ENCODE measurements at places on chromosomes 5 and 9.

DNA sequence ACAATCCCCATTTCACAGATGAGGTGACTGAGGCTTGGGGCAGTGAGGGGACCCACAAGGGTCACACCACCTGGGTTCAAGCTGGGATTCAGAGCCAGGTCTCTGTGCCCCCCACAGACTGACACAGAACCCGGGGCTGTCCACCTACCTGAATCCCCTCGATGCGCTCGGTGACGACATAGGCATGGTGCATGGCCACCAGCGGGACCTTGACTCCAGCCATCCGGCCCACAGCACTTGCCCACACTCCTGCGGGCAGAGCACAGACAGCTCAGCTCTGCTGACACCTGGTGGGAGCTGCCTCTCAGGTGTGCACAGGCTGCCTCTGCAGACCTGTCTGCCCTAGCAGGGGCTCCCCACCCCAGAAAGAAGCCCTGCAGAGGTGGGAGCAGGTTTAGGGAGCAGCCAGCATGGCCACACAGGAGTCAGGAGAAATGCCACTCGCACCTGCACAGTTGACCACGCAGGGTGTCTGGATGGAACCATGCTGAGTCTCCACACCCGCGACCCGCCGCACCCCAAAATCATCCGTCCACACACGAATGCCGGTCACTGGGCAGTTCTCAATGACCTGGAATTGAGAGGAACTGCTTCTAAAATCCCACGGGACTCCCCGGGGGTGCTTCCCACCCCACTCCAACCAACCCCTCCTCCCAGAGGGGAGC is 8.4 kb downstream of the SARDH start:
- DNase-seq, result no peak

DNA sequence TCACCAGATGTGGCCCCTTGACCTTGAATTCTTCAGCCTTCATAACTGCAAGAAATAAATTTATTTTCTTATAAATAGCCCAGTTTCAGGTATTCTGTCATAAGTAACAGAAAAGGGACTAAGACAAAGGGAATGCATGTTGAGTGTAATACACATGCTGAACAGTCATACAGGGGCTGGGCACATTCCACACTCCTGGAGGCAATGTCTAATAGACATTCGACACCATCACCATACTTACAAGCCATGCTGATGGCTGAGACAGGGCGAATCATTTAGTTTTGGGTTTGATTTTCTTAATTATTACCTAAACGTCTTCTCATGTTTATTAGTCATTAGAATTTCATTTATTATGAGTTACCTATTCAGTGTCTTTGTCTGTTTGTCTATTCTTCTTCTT is 68.5 kb downstream of the TENT4A start:
- DNase-seq, result no peak

GRCh38 chr9:82115900-82116299 is 127.3 kb downstream of the SPATA31D1 start:
- DNase-seq, result no peak

- DNase-seq, result no peak
Measured at GRCh38 chr5:173644673-173645436, 28.4 kb upstream of the BOD1 start.

GRCh38 chr9:3386753-3387152 is 139.0 kb downstream of the RFX3 start:
- DNase-seq, result no peak

- no peak for DNase-seq
Measured at GRCh38 chr9:34197756-34198711, 19.2 kb downstream of the UBAP1 start.

- DNase-seq, result no peak
Measured at GRCh38 chr9:69594180-69594579, 78.0 kb downstream of the APBA1 start.

GRCh38 chr5:39202597-39203274 is 16.6 kb downstream of the FYB1 start:
- no peak for DNase-seq

- DNase-seq, result no peak
Measured at GRCh38 chr9:38244971-38245370, 147.5 kb upstream of the ALDH1B1 start.

DNA sequence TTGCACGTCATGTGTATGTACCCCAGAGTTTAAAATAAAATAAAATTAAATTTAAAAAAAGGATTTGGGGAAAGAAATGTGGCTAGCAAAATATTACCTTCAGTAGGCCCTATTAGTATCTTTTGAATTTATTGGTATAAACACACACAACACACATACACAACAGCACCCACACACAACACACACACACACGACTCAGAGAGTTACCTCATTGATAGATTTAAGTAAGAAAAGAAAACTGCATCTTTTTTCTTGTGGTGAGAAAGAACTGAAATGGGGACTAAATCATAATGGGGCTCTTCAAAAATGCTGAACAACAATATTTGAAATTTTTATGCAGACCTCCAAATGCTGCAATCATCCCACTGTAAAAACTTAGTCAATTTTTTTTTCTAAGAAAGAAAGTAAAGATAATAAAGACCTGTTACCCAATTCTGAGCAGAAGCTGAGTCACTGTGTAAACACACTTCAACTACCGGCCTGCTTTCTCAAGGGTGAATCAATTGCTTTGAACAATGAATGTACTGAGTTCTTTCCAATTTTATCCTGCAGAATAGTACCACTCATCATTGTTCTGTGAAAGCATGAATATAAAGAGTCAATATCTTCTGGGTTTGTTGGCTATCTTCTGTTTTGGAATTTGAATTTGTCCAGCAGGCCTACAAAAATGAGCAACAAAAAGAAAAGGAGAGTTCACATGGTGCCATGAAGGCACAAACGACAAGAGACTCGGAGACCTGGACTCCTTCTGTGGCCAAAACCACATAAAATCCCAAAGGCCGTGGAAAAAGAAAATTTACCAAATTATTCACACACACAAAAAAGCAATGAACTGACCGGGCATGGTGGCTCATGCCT is 57.9 kb upstream of the CCNG1 start:
- DNase-seq, result no peak

GRCh38 chr5:110377361-110377760 is 349.1 kb downstream of the TMEM232 start:
- DNase-seq, result no peak

- no peak for DNase-seq
Measured at GRCh38 chr9:77163884-77164283, 13.4 kb upstream of the VPS13A start.

- no peak for DNase-seq
Measured at GRCh38 chr5:106959387-106959786, 711.4 kb downstream of the EFNA5 start.

- DNase-seq, result no peak
Measured at GRCh38 chr5:15238006-15238405, 262.0 kb upstream of the FBXL7 start.

DNA sequence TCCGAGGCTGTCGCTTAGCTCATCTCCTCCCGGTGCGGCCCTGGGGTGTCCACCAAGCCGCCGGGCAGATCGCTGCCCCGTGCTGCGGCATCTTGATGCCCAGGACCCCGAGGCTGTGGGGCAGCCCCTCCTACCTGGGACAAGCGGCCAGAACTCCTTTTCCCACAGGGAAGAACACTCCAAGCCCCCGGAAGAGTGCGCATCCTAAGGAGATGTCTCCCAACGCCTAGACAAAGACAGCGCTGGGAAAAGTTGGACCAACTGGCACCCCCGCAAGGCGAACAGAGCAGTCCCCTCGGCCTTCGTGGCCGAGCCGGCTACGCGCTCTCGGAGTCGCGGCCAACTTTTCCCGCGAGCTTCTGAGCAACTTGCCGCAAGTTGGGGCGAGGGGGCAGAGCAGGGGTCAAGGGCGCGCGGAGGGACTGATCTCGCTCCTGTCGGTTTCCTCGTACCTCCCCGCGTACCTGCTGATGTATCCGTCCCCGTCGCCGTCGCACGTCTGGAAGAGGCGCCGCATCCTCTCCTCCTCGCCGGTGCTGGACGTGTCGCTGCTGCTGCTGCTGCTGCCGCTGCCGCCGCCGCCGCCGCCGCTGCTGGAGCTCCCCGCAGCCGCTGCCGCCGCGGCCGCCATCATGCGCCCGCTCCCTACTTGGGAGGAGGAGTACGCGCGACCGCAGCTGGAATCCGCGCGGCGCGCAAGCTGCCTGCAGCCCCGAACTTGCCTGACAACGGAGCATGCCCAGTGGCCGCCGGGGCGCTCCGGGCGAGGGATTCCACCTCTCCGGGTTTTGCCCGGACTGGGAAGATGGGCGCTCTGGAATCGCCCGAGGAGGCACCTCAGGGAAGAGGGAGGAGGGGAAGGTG is at the start of gene MCC:
Gene MCC (minus strand): TSS at position 673 of the 864 bp plus-strand sequence.
- no peak for DNase-seq

DNA sequence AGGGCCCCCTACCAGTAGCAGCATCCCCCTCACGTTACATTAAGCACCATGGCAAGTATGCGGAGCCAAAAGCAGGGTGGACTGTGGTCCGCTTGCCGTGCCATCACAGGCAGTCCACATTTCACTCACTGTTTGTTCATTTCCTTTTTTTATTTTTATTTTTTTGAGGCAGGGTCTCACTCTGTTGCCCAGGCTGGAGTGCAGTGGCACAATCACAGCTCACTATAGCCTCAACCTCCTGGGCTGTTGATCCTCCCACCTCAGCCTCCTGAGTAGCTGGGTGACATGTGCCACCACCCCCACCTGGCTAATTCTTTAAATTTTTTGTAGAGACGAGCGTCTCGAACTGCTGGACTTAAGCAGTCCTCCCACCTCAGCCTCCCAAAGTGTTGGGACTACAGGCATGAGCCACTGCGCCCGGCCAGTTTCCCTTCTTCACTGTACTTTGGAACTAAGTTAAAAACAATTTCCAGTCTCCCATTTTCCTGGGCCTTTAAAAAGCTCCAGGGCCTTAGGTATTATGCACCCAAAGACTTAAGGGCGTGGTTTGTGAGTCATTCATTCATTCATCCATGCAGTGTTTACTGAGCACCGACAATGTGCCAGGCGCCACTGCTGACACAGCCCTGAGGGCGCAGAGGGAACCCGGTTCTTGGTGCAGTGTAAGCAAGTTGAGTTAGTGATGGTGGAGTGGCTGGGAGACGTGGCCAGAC is 19.9 kb downstream of the PRRX2 start:
- DNase-seq, result no peak

- DNase-seq, result no peak
Measured at GRCh38 chr5:107781451-107781850, 110.7 kb upstream of the EFNA5 start.

DNA sequence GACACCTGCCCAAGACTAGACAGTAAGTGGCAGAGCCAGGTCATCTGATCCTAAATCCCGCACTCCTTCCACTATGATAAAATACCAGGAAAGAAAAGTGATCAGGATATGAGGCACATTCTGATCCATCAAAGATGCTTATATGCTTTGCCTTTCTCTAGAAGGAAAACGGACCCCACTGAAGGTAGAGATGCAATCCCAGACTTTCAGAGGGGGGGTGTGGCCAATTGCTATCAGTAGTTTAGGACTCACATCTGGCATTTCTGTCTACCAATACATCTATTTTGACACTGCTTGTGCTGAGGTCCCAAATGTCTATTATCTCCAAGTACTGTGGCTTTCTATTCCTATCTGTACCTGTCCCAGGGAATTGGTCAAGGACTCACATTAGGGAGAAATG is 1.7 kb downstream of the TRIM52 start:
- DNase-seq, result no peak

- no peak for DNase-seq
Measured at GRCh38 chr5:154885439-154885838, 27.0 kb downstream of the CNOT8 start.

GRCh38 chr9:95791286-95791685 is 84.2 kb upstream of the ERCC6L2 start:
- DNase-seq, result no peak

DNA sequence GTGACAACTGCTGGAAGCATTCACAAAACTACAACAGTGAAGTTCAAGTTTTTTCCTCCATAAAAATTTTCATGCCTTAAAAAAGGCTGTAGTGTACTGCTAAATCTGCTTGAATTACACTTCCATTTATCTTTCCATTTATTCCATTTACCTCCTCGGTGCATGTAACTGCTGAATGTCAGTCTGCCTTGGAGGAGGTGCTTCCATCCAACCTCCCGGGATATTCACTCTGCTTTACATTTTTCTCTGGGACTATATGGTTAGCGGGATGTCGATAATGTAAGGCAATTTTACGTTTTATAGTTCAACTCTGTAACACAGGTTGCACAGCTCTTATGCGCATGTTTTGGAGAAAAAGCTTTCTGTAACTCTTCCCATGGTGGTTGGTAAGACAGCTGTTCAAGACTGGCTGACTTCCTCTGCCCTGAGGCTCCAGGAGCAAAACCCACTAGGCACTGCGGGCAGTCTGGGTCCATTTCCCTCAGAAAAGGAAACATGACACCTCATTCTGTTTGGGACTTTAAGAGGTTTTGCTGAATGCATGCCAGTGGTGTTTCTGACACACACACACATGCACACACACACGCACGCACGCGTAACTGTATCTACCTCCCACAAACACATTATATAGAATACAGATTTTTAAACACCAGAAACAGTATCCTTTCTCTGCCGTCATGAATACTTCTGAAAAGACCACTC is 66.1 kb downstream of the SPTLC1 start:
- DNase-seq, result no peak

GRCh38 chr5:116379306-116379705 is 195.3 kb downstream of the SEMA6A start:
- no peak for DNase-seq

- no peak for DNase-seq
Measured at GRCh38 chr9:104972242-104972866, 44.4 kb upstream of the ABCA1 start.

DNA sequence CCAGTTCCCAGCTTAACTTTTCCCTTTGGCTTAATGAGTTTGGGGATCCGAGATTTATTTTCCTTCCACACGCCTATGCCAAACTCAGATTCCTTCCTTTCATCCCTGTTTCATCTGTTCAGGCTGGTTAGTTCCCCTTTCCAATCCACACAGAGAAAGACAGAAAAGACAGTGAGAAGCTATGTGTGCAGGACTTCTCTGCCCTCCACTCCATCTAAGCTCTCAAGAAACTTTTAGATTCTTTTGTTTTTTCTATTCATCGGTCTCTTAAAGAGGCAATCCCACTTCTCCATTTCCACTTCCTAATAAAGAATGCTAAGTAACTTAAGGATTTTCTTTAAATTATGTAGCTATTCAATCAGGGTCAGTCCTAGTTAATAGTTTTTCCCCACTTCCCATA is 11.2 kb downstream of the ITGA1 start:
- no peak for DNase-seq

DNA sequence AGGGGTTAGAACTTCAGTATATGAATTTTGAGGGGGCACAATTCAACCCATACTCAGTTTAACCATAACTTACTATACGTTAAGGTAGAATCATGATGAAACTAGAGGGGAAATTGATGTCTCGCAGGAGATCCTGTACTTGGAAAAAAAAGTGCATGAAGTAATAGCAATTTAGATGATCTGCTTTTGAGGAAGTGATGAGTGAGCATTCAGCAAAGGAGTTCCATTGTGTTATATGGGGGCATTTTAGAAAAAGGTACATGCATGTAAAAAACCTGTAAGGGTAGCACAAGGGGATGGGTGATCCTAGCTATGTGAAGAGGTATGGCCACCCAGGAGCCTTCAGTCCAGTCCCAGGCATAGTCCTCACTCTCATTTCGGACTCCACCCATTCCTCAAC is 14.8 kb upstream of the TMC1 start:
- DNase-seq, result no peak

- DNase-seq, result no peak
Measured at GRCh38 chr9:101073122-101073521, 44.6 kb downstream of the PLPPR1 start.

GRCh38 chr5:106873568-106873967 is 797.2 kb downstream of the EFNA5 start:
- no peak for DNase-seq

Data from stimulated activated CD8-positive, alpha-beta memory T cell treated with anti-CD3 and anti-CD28 coated beads, Interleukin-7, amount 100 ng/mL, for 1 hour (primary cell).